ENCODE measurements at places on chromosomes 11 and 22.

- no peak for DNase-seq
Measured at GRCh38 chr11:44316659-44317240, 6.8 kb upstream of the ALX4 start.

GRCh38 chr11:18775492-18776292 lies 15.9 kb downstream of the PTPN5 start:
- peak; percentile 43 for DNase-seq

- no peak for DNase-seq
Measured at GRCh38 chr22:39219071-39220039, 25.4 kb downstream of the PDGFB start.

DNA sequence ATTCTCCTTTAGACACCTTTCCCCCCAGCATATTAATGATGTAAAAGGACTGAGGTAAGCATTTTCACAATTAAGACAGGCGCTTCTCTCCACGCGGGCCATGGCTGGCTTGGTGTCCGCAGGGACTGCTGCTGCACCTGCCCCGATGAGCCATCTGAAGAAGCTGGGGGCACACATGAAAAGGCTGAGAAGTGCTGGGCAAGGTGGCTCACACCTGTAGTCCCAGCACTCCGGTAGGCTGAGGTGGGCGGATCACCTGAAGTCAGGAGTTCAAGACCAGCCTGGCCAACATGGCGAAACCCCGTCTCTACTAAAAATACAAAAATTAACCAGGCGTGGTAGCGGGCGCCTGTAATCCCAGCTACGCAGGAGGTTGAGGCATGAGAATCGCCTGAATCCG lies 21.3 kb downstream of the KRTAP5-6 start:
- DNase-seq, result no peak

DNA sequence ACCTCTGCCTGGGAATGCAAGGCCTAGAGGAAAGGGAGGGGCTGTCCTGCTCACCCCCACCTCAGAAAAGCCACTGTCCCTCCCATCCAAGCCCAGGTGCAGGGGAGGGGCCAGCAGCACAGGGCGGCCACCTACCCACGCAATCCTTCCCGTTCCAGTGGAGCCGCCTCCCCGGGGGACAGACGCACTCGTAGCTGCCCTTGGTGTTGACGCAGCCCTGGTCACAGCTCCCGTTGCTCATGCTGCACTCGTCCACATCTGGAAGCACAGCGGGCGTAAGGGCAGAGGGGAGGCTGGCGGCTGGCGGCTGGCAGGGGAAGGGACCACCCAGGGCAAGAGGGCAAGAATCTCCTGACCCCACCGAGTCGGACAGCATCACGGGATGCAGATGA lies 40.3 kb upstream of the TTLL12 start:
- DNase-seq, result no peak

GRCh38 chr11:116446048-116446941 lies 326.5 kb downstream of the BUD13 start:
- no peak for DNase-seq

DNA sequence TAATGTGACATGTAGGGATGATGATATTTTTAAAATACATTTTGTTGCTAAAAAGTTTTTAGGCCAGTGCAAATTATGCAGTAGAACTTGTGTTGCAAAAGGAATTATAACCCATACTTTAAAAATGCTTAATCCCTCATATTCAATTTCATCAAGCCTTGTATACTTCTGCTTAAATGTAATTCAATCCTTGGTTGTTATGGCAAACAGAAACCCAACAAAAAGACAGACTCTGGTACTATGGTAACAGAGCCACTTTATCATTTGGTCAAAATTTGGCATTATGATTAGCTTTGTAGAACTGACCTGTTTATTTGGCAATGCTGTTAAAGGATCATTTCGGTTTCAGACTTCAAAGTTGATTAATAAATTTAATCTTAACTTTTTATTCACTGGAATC lies 284.8 kb downstream of the TMEM135 start:
- no peak for DNase-seq

DNA sequence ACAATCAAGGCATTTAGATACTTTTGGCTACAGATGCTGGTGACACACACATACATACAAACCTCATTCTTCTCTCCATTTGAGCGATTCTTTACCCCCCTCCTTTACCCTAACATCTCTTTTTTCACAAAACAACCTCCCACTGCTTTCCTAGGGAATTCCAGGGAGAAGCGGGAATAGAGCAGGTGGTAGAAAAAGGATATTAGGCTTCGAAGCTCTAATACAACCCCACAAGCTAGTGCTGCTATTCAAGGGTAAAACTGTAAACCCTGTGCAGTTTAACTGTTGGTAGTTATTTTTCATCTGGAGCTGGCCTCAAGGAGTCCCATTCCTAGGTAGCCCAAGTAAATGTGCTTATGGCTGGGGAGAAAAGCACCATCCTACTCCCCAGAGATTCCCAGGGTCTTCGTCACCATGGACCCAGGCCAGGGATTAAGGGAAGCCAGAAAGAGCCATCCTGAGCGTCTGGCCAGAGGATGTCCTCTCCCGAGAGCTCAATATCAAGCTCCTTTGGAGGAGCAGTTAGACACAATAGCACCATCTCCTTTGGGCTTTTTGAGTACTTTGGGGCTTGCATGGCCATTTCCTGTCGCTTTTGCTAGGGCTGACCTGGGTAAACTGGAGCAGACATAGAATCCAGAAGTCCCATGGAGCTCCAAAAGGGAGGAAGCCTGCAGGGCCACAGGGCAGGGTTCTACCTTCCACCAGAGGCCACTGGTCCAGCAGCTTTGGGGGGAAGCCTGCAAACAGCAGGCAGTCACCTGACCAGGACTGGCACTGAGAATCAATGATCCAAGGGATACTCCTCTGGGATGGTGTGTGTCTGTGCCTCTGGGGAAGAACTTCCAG lies 3.1 kb downstream of the MAML2 start:
- DNase-seq, result no peak

DNA sequence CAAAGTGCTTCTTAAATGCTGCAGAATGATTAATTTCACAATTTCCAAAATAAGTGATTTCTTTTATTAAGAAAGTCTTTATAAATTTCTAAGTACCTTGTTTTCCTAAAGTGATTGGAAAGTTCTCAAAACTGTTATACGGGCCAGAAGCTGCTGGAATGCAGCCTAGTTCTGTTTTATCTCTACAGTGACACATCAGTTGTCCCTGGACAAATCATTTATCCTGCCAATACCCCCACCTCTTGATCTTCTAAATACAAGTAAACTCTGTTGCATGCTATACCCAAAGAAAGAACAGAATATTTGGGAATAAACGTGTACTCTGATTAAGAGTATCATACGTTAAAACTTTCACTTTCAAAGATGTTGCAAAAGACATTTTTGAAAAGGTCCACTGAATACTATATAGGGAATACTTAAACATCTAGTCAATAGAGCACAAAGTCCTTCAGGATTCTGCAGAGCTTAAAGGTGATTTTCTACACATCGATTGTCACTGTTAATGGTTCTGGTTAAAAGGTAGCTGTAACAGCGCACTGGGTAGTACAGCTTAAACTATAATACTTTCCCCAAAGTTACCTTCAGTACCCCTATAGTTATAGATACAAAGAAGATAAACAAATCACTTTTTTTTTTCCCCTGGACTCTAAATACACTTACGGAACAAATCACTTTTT lies 92.1 kb upstream of the APOA1 start:
- DNase-seq, result no peak

DNA sequence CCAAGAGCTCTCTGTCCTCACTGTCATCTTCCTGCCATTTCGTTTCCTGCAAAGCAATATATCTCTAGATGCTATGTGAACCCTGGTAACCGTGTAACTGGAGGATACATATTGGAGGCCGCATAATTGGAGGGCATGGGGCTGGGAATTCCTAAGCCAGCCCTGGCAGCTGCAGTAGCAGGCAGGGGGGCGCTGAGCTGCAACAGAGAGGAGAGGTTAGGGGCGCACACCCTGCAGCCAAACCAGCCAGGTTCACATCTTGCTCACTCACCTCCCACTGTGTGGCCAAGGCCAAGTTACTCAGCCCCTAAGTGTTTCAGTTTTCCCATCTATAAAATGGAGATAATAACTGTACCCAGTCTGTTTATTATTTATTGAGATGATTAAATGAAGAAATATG lies 39.9 kb upstream of the ZBTB16 start:
- no peak for DNase-seq
